ENCODE measurements at places on chromosomes 12 and 14.

- DNase-seq = no peak
Measured at GRCh38 chr12:21451529-21451928, 14.1 kb downstream of the PYROXD1 start.

DNA sequence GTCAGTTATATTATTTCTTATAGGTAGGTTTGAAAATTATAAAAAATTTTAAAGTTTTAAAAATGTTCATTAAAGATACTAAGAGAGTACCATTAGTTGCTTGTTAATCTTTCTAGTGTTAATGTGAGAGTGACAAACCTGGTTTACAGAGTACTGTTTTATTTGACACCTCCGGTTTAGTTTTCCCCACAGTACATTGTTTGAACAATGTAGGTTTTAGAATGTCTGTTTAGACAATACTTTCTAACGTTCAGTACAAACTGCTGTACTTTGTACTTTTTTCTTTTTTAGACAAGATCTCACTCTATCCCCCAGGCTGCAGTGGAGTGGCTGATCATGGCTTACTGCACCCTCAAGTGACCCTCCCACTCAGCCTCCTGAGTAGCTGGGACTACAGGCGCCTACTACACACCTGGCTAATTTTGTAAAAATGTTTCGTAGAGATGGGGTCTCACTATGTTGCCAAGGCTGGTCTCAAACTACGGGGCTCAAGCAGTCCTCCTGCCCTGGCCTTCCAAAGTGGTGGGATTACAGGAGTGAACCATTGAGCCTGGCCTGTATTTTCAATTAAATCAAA, 3.2 kb downstream of the BICDL1 start:
- no peak for DNase-seq

- DNase-seq = peak; percentile 7
Measured at GRCh38 chr12:44972746-44973421, 78.0 kb downstream of the DBX2 start.

GRCh38 chr14:80055226-80055625, 156.1 kb downstream of the DIO2 start:
- peak; percentile 23 for DNase-seq

DNA sequence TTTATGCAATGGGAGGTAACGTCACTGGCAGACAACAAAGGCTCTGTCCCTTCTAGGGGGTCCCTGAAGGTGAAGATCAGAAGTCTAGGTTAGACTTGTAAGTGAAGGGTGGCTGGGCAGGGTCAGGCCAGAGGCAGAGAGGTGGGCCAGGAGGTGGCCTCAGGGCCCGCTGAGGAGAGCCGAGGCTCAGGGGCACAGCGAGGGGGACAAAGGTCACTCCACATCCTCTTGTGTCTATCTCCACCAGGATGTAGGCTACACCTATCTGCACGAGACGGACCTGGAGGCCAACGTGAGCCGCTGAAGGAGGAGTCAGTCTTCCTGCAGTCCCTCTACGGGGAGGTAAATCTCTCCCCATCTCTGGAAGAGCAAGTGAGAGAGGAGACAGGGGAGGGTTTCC, 20.3 kb downstream of the KRT85 start:
- no peak for DNase-seq

DNA sequence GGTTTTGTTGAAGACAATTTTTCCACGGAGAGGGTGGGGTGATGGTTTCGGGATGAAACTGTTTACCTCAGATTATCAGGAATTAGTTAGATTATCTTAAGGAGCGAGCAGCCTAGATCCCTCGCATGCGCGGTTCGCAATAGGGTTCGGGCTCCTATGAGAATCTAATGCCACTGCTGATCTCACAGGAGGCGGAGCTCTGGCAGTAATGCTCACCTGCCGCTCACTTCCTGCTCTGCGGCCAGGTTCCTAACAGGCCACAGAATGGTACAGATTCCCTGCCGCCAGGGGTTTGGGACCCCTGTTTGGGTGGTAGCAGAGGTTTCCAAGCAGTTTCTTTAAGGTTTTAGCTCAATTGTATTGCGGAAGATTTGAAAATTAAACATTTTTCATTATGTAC, 439.8 kb upstream of the OR4E1 start:
- no peak for DNase-seq

- no peak for DNase-seq
Measured at GRCh38 chr14:77714926-77715325, 7.0 kb downstream of the SLIRP start.

GRCh38 chr14:79511146-79511545, 700.2 kb downstream of the DIO2 start:
- no peak for DNase-seq

DNA sequence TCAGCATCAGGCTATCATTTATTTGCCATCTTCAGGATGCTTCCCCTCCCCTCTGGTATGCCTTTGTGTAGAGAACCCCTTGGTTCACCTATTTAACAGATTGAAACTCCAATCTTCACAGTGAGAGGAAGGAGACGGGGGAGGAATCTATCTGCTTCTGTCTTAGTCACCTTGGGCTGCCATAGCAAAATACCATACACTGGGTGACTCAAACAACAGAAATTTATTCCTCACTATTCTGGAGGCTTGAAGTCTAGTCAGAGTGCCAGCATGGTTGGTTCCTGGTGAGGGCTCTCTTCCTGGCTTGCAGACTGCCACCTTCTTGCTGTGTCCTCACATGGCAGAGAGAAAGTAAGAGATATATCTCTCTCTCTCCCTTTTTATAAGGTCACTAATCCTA, 13.5 kb upstream of the EML1 start:
- no peak for DNase-seq

- DNase-seq = no peak
Measured at GRCh38 chr12:116919706-116920485, 9.1 kb downstream of the FBXW8 start.

GRCh38 chr12:107681455-107681835, 4.2 kb upstream of the PWP1 start:
- DNase-seq = no peak

DNA sequence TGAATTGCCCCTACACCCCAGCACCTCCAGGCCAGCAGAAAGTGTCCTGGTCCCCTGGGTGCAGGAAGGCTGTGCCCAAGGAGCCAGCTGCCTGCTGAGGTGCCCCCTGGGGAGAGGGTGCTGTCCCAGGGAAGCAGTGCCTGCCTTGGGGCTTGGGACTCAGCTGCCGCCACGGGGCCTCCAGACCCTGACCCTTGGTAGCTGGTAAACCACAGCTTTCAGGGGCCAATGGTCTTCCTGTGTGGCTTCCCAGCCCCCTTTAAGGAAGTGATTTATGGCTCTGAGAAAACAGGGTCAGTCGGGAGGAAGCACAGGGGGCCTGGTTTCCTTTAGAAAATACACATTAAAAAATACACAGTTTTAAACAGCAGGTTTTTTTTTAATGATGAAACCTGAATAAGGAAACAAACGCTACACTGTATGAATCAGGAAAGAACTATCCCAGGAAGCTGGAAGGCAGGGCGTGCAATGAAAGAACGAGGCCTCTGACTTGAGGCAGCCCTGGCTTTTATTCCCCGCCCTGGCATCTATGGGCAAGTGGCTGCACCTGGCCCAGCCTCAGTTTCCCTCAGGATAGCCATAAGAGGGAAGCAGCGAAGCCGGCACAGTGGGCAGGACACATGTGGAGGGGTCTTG, 40.6 kb upstream of the EML1 start:
- no peak for DNase-seq

DNA sequence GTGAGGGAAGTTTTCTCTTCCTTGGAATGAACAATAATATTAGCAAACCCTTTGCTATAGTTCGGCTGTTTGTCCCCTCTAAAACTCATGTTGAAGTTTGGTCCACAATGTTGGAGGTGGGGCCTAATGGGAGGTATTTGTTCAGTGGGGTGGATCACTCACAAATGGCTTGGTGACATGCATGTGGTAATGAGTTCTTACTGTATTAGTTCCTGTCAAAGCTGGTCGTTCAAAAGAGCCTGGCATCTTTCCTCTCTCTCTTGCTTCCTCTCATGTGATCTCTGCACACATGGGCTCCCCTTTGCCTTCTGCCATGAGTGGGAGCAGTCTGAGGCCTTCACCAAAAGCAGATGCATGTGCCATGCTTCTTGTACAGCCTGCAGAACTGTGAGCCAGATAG, 13.1 kb upstream of the PPP4R4 start:
- no peak for DNase-seq

GRCh38 chr12:5260086-5260485, 171.8 kb upstream of the NTF3 start:
- no peak for DNase-seq

- DNase-seq = no peak
Measured at GRCh38 chr12:45418520-45418919, 202.6 kb downstream of the ANO6 start.

DNA sequence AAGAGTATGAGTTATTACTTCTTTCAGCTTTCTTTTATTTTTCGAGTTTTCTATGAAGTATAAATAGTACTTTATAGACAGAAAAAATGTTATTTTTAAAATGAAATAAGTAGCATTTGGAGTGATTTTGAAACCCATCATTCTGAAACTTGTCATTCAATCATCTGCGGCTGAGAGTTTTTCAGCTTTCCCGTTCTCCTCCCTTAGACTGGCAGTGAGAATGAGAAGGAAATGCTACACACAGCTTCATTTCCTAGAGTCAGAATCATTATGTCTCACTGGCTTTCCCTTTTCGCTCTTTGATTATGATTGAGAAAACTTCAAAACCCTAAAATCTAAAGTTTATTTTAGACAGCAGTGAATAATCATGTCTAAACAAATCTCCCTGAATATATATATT, 33.7 kb upstream of the GNPNAT1 start:
- DNase-seq = no peak

GRCh38 chr12:52151837-52152783, 39.7 kb downstream of the KRT80 start:
- DNase-seq = peak; percentile 22

GRCh38 chr12:105993766-105994555, 144.8 kb downstream of the NUAK1 start:
- DNase-seq = no peak

GRCh38 chr14:103679351-103679750, 35.9 kb downstream of the XRCC3 start:
- DNase-seq = peak; percentile 31

DNA sequence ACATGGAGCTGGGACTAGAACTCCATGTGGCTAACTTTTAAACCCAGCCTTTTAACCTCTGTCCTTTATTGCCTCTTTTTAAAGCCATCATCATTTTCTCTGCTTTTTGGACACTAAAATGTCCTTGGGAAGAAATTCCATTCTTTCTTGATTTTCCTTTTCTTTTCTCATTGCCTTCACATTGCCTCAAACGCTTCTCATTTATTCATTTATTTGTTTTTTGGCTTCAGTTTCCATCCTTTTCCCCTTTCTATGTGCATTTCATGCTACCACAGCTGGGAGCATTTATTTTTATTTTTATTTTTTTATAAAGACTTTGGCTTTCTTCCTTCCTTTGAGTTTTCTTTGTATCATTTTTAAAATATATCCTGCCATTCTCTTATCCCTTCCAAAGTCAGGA, 212.2 kb downstream of the DACT1 start:
- DNase-seq = no peak

GRCh38 chr12:10994307-10994706, 3.8 kb downstream of the TAS2R20 start:
- no peak for DNase-seq

GRCh38 chr12:23906329-23906728, 43.1 kb downstream of the SOX5 start:
- peak; percentile 37 for DNase-seq

DNA sequence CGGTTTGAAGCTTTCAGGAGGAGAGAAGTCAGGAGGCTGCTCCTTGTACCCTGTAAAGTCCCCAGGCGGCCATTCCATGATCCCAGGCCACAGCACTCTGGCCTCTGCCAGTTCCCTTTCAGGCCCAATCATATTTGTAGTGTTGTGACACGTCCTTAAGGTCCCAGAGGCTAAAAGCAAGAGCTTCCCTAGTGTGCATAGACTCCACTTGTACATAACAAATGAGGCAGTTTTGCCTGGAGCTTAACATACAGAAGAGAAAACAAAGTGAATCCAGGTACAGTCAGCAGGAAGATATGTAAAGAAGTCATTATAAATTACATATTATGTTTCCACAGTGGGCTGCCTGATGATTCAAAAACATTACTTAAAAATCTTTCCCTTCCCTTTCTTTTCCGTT, 81.1 kb upstream of the RPH3A start:
- no peak for DNase-seq

DNA sequence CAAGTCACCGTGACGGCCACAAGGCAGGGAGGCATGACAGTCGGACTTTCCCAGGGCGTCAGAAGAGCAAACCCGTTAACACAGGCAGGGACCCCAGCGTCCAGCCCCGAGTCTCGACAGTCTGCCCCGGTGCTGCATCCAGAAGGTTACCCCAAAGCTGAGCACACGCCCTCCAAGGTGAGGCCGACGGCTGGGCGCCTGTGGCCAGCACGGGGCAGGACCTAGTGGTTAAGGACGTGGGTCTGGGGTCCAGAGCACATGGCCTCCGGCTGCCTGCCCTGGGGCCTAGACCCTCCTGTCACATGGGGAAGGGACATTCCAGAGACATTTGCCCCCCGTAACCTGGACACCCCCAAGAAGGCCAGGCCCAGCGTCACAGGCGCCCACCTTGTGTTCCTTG, 29.7 kb upstream of the BTBD6 start:
- no peak for DNase-seq

- peak; percentile 35 for DNase-seq
Measured at GRCh38 chr12:32105986-32106516, 596 bp upstream of the BICD1 start.

GRCh38 chr12:111606767-111607230, 7.7 kb upstream of the ATXN2 start:
- DNase-seq = peak; percentile 64

GRCh38 chr12:495466-495865, 35.7 kb downstream of the B4GALNT3 start:
- DNase-seq = no peak

- DNase-seq = no peak
Measured at GRCh38 chr12:24049728-24050127, 100.3 kb upstream of the SOX5 start.

GRCh38 chr12:74903522-74903921, 306.1 kb downstream of the KCNC2 start:
- DNase-seq = no peak

GRCh38 chr12:121812320-121812871, 8.6 kb downstream of the SETD1B start:
- no peak for DNase-seq
